ENCODE measurements at places on chromosomes 5 and 9.

- no peak for DNase-seq
Measured at GRCh38 chr9:131279863-131280570, 3.7 kb upstream of the FAM78A start.

GRCh38 chr9:20242510-20243189, 379.6 kb downstream of the MLLT3 start:
- no peak for DNase-seq

DNA sequence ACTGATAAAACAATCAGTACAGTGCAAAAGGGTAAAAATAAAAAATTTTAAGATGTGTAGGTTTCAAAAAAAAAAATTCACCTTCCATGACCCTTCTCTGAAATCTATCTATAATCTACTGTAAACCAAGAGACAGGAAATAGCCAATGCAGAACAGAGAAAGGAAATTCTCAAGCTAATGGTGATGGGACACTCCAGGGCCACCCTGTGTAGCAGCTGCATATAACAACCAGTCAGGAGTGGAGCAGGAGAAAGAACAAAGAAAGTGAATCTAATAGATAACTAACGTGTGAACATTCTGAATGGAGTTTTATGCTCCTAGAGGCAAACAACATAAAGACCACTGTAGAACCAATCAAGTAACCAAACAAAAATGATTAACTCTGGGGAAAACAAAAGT, 16.6 kb downstream of the SPTLC1 start:
- DNase-seq = no peak

DNA sequence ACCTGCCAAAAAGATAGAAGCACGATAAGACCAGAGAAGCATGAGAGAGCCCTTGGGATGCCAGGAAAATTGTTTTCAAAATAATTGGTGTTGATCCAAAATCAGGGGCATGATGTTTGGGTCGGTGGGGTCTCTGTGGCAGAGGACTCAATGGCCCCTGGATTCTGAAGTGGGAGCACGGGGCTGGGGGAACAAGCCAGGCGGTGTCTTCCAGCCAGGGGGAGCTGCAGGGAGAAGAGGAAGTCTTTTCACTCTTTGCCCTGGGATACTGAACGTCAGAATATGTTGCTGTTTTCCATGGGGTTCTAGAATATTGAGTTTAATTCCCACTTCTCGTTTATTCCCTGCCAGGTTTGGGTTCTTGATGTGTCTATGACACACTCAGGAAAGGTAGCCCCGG, 20.4 kb downstream of the TSPAN17 start:
- no peak for DNase-seq

All from stimulated activated CD8-positive, alpha-beta memory T cell treated with anti-CD3 and anti-CD28 coated beads, Interleukin-4, amount 100 ng/mL, for 1 hour (primary cell).